ENCODE measurements at places on chromosomes 7 and 10.

- DNase-seq = no peak
These were observed 283.1 kb upstream of the KAT6B start for GRCh38 chr10:74543276-74543675.

GRCh38 chr7:151456276-151456675 is 16.3 kb upstream of the CRYGN start:
- no peak for DNase-seq

DNA sequence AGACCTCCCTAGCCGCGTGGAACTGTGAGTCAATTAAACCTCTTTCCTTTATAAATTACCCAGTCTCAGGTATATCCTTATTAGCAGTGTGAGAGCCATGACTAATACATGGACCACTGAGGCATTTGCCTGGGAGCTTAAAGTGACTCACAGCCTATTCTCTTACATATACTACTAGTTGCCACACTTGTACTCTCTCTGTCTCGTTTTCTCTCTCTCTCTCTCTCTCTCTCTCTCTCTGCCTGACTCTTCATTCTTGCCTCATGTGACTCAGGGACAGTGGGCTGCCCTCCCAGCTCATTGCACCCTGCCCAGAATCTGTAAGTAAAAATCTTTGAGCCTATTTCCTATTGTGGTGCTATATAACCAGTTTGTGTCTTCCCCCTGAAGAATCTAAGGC is 238.5 kb upstream of the MAGI2 start:
- no peak for DNase-seq

DNA sequence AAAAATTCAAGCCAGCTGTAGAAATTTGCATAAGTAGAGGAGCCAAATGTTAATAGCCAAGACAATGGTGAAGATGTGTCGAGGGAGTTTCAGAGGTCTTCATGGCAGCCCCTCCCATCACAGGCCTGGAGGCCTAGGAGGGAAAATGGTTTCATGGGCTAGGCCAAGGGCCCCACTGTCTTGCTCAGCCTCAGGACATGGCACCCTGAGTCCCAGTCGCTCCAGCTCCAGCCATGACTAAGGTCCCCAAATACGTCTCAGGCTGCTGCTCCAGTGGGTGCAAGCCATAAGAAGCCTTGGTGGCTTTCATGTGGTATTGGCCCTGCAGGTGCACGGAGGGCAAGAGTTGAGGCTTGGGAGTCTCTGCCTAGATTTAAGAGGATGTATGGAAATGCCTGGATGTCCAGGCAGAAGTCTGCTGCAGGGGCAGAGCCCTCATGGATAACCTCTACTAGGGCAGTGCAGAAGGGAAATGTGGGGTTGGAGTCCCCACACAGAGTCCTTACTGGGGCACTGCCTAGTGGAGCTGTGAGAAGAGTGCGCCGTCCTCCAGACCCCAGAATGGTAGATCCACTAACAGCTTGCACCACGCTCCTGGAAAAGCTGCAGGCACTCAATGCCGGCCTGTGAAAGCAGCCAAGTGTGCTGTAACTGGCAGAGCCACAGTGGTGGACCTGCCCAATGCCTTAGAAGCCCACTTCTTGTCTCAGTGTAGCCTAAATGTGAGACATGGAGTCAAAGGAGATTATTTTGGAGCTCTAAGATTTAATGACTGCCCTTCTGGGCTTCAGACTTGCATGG is 19.2 kb downstream of the TBATA start:
- no peak for DNase-seq

DNA sequence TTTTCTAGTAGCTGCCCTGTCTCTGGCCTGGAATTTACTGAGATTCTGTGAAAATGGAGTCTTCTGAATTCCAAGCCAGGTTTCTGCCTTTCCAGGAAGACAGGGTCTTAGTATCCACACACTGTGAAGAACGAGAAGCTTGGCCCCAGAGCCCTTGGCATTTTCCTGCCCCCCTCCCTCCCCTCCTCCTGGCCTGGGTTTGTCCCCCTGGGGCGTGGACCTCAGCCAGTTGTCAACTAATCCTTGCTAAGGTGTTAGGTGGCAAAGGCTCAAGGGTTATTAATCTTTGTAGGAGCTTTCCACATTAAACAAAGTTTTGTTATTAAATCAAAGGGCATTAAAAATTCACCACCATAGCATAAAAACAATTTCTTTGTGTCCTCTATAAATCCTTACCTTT is 329.5 kb downstream of the RNLS start:
- no peak for DNase-seq

DNA sequence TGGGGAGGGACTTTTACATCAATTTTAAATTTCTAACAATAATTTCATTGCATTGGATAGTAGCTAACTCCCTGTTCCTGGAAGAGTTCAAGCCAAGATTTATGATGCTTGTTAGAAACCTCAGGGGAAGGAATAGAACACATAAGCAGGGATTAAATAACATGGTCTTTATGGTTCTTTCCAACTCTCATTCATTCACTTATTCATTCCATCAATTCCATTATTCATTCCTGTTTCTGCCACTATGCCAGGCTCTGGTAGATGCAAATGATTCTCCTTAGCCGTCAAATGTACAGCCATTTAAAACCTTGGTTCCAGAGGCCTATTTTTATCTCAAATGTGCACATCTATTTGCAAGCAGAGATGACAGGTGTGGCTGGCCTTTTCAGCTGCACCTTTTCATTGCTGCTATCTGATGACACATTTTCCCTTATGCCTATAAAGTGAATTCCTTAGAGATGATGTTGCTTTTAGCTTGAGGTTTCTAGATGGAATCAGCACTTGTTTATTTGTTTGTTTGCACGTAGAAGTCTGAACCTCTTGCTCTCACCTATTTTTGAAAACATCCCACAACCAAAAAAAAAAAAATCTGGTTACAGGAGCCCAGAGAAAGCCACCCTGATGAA is 205.7 kb upstream of the IGFBP3 start:
- DNase-seq = no peak

DNA sequence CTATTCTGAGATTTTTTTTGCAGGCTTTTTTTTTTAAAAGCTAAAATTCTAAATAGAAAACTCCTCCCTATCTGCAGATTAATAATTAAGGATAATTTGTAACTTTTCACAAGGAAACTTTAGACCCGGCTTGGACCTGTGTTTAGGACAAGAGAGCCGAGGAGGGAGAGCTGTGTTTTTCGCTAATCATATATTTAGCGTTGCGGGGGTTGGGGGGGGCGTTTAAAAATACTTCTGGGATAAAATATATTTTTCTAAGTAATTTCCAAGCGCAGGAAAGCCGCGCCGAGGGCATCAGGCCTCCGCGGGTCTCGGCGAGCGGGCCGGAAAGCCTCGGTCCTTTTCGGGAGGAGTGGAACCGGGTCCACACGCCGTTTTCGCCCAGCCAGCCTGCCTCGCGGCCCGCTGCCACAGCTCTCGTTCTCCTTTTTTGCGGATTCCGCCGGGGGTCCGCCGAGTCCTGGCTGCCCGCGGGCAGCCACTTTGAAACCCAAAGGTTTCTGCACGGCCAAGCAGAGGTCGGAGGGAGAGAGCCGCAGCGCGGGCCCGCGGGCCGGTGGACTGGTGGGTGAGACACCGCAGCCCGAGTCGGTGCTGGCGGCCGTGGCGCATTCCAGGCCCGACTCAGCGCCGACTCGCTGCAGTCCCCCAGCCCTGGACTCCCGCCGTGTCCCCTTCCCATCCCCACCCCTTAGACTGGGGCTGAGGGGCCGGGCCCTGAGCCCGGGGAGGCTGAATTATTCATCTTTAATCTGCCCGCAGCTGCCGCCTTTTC is 2.3 kb downstream of the PAX2 start:
- DNase-seq = no peak

DNA sequence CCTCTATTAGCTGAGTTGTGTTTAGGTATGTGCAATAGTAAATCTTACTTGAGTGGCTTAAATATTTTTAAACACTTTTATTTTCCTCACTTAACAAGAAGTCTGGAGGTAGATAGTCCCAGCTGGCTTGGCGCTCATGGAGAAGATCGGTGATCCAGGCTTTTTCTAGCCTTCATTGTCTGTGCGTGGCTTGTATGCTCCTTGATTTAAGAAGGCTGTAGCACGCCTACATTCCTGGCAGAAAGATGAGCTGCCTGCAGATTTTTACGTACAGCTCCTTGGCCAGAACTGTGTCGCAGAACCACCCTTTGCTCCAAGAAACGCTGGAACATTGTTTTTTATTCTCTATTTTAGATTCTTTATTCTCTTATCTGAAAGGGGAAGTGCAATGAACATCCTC is 284.1 kb downstream of the KIF20B start:
- DNase-seq = no peak

DNA sequence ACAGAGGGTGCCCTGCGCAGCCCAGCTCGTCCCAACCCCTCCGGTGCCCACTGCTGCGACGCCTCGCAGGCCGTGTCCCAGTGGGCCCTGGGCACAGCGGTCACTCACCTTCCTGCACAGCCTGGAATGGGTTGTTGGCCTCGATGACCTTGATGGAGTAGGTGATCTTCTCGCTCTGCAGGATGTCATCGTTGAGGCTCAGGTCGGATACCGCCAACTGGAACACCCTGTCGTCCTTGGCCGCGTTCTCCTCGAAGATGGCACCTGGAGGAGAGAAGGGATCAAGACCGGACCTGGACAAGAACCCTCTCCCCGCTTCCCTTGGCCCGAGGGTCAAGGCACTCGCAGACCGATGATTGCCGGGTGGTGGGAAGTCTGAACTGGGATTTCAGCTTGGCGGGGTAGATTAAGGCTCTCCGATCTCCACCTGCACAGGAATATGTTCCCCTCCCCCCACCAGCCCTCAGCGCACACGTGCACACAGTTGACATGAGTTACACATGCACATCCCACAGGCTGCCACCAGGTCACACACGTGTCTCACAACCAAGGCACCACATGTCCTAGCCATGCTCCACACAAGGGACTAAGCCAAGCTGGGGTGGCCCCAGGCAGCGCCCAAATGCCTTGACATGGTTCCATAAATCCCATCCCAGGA is 2.6 kb downstream of the GRID1 start:
- DNase-seq = no peak

DNA sequence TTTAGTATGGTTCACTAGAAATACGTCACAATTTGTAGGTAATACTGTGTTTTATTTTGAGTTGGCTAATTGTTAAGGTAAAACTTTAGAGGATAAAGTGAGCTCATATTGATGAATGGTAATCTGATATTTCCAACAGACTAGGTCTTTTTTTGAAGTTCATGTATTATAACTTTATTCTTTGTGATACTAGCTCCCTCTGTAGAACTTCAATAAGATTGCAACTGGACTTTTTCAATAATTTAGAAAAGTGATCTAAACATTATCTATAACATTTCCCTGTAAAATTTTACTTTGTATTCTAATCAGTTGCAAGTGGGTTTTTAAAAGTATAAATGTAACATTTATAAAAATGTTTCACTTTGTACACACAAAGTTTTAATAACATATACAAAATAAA is 83.5 kb downstream of the ADK start:
- DNase-seq = no peak

DNA sequence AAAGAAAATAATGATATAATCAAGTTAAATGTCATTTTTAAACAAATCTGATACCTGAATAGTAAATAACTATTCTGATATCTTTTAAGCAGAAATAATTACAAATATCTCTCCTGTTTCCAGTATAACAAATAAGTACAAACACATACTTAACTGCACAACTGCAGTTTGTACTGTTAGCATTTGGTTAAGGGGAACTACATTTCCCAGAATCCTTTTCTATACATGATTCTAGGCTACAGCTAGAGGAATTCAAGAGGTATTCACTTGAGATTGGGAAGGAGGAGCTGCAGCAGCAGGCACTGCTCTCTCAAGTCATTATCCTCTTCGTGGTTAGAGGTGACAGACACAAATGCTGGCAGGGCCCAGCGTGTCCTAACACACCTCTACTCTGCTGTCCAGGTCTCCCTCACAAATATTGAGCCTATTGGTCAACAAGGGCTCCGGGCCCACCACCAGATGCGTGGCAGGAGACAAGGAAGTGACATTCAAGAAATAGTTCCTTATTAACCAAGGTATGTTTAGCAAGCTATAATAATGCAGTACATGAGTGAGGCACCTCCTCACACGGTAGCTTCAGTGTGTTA is 255.1 kb upstream of the MKLN1 start:
- DNase-seq = peak; percentile 29

GRCh38 chr7:99679032-99679399 is 780 bp downstream of the CYP3A5 start:
- DNase-seq = peak; percentile 16

GRCh38 chr7:24290004-24290641 is 6.1 kb downstream of the NPY start:
- peak; percentile 83 for DNase-seq

DNA sequence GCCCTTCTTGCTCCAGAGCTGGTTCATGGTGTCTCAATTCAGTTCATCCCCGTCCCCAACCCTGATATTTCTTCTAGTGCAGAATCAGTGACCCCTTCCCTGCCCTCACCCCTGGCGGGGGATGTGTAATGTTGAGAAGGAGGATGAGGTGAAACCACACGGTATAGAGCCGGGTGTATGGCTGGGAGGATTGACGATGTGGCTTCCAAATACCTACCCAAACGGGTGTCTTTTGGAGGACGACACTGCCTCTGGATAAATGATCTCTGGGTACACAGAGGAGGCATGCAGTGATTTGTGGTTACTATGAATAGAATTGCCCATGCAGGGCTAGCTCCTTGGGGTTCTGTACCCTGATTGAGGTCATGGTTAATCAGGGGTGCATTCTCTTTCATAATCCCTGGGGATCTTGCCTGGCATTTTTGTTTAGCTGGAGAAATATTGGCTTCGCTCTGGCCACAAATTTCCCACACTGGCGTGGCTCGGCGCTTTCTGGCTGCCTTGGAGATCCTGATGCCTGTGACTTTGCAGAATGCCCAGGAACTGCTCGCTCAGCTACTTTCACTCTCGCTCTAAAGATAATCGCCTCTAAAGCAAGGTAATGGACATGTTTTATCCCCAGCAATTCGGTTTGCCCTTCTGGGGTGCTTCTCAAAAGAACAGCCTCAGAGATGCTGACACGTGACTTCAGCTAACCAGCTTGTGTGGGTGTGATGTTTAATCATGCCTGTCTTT is 89.2 kb downstream of the RBM20 start:
- no peak for DNase-seq

GRCh38 chr7:5484921-5485320 is 61.3 kb upstream of the TNRC18 start:
- no peak for DNase-seq

- DNase-seq = peak; percentile 79
These were observed 778 bp upstream of the TRIM8 start for GRCh38 chr10:102643336-102644065.
